ENCODE measurements at places on chromosomes 12 and 14.
A peak's percentile ranks its signal among the peaks of the same experiment; 100 is the strongest.

DNA sequence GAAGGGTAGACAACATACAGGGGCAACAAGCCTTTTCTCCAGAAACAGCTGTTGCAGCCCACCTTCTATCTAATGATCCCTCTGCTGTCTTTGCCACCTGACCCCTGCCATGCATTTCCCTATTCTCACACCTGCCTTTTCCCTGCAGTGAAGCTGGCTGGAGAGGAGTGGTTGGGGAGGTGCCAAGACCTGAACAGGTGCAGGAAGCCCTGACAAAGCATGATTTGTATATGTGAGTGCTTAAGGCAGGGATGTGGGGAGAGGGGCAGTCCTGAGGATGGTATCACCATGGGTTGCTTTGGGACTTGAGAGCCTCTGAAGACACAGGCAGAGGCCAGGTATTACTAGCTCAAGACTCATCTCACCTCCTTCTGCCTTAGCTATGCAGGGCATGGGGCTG lies 2.9 kb upstream of the PFDN5 start:
- DNase-seq, result no peak

DNA sequence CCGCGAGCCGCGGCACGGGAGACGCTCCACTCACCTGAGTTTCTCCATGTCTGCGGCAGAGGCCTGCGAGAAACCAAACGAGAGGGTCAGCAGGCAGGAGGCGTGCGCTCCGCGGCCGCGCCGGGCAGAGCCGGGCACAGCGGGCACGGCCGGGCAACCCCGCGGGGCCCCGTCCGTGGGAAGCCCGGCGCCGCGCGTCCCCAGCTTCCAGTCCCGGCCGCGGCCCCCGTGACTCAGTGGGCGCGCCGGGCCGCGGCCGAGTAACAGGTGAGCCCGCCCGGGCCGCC lies 19.4 kb downstream of the BEGAIN start:
- DNase-seq, result no peak

DNA sequence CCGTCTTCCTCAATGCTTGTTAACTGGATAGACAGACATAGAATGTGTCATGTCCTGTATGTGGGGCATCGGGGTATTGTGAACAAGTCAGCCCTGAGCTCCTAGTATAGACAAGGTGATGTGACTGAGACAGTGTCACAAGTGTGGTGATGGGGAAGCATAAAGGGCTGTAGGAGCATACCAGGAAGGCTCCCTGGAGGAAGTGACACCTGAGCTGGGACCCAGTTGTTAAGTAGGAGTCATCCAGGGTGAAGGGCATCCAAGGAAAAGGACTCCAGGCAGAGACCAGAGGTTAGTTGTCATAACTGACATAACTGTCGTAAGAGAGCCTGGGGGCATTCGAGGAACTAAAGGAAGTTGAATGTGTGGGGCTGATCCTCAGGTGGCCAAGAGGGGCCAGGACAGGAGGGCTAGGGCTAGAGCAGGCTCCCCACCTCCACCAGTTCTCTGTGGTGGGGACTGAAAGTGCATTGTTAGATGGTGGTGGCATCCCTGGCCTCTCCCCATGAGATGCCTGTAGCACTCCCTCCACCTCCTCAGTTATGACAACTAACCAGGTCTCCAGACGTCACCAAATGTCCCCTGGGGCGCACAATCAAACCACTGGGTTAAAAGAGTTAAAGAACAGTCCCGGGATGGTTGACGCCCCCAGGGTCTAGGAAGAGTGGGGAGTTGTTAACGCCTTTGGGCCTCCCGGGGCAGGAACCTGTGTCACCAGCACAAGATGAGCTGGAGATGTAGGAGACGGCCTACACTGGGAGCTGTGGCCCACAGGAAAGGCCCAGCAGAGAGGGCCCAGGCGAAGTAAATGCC lies 2.4 kb downstream of the FICD start:
- no peak for DNase-seq

DNA sequence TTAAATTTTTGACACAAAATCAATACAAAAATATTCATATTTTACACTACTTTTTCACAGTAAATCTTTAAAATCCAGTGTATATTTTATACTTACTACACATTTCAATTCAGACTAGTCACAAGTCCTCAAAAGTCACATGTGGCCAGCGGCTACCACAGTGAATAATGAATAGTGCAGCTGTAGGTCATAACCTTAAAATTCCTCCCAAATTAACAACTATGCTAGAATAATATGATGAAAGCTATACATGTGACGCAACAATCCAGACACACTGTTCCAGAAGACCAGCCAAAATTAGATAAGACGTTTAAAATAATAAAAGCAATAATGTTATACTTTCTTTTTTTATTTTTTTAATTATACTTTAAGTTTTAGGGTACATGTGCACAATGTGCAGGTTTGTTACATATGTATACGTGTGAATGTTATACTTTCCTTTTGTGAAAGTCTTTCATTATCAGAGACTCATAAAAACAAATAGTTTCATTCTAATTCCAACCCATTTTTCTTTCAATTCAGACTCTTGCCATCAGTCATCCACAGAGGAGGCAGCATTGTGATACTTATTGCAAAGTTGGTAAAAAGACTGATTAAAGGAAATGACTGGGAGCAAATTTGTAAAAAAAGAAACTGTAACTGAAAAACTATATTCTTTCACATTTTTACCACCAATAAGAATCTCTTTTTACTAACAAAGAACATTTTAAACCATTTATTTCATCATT lies 67.0 kb downstream of the C2CD5 start:
- DNase-seq, result no peak

- DNase-seq, result no peak
These were observed 135.3 kb downstream of the AEBP2 start for GRCh38 chr12:19574601-19575000.

DNA sequence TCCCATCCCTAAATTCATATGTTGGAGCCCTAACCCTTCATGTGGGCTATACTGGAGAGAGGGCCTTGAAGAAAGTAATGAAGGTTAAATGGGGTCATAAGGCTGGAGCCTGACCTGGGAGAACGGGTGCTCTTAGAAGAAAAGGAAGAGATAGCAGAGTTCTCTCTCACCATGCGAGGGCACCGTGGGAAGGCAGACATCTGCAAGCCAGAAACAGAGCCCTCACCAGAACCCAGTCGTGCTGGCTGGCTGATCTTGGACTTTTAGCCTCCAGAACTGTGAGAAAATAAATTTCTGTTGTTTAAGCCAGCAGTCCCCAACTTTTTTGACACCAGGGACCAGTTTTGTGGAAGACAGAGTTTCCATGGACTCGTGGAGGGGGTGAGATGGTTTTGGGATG lies 149.3 kb downstream of the ATP23 start:
- DNase-seq, result no peak

DNA sequence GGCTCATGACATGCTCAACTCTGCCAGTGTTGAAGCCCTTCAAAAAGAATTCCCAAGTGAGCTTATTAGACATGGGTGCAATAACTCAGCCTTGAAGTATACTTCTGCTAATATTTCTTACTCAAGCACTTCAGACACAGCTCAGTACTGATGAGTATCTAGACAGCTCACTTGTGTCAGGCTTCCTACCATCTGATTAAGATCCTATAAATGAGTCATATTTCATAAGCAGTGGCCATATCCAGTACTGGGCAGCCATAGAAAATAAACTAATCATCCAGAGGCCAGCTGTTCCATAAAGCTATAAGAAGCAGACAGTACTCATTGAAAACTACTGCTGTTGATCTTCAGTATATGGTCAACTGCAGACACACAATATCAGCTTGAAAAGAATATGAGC lies 12.9 kb downstream of the FSCB start:
- DNase-seq, result no peak

- peak; percentile 19 for DNase-seq
These were observed 78.9 kb downstream of the AEBP2 start for GRCh38 chr12:19518209-19518608.

- DNase-seq, result no peak
These were observed 138.9 kb upstream of the HIF1A start for GRCh38 chr14:61556455-61556854.

GRCh38 chr12:132257955-132258490 lies 71.4 kb downstream of the GALNT9 start:
- DNase-seq, result no peak

DNA sequence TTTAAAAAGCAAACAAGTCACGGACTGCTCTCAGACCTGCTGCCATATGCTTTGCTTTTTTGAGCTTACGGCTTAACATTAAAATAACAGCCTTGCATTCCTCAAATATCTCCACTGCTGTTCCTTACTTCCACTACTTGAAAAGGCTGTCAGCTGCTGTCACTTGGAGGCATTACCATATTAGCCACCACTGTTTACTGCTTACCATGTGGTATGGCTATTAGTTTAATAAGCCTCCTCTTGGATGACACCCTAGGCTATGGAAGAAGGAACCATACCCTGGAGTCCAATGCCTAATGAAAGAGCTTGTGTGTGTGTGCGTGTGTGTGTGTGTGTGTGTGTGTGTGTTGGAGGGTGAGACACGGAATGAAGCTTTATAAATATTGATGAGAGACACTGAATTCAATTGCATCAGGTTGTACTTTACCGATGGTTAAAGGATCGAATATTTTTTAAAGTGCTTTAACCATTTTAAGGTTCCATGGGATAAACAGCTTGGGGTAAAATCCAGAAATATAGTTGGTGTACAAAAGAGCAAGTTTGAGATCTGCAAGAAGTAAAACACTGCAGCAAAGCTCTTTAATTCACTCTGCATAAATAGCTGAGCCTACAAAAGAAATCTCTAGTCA lies 174.5 kb downstream of the TTC7B start:
- DNase-seq, result no peak

GRCh38 chr14:33401311-33401710 lies 462.6 kb downstream of the NPAS3 start:
- DNase-seq, result no peak

DNA sequence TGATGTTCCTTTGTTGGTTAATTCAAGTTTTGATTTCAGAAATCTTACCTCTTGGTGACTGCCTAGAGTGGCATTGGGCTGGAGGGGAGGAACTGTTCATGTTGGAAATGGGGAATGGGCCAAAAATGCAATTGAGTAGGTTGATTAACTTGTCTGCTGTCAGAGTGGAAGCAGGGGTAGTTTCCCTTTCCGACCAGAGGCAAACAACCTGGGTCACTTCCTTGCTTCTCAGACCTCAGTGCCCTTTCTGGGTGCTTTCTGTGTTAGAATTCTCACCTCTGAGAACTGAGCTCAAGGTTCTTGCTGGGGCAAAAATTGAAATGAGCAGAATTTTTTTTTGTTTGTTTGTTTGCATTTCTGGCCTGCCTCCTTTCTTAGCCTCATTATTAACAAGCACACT lies 2.3 kb upstream of the M6PR start:
- no peak for DNase-seq
